ENCODE measurements at places on chromosomes 11 and 22.
A peak's percentile ranks its signal among the peaks of the same experiment; 100 is the strongest.

- no peak for DNase-seq
These were observed 625 bp downstream of the EIF3D start for GRCh38 chr22:36528341-36528740.

DNA sequence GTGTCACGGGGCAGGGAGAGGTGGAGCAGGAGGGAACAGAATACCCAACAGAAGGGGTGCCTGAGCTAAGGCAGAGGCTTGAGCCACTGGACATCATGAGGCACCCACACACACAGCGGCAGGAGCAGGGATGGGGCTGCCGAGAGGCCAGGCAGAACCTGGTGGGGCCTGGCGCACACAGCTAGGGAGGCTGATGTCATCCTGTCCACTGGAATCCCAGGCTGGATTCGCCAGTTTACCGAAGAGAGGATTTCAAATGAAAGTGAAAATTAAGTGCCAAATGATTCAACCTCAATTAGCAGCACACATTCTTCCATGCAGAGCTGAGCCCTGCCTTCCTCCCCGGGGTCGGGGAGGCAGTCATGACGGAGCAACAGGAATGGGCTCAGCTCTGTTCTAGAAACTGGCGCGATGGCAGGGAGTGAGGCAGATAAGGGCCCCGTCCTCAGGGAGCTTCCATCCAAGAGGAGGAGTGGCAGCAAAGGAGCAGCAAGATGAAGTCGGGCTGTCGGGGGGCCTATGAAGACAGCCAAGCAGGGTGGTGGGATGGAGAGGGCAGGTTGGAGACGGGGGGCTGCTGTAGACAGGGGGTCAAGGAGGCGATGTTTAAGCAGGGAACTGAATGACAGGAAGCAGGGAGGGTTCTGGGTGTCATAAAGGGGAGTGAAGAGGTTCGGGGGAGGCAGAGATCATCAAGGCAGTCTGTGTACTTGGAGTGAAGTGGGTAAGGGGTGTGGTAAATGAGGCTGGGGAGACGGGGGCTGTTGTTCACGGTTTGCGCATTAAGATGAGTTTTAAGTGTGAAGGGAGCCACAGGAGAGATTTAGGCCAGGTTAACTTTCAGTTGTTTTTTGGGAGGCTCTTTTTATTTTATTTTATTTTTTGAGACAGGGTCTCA is 6.4 kb downstream of the RAC2 start:
- DNase-seq, result no peak

- DNase-seq, result no peak
These were observed 64.3 kb upstream of the PPARA start for GRCh38 chr22:46085828-46086576.

DNA sequence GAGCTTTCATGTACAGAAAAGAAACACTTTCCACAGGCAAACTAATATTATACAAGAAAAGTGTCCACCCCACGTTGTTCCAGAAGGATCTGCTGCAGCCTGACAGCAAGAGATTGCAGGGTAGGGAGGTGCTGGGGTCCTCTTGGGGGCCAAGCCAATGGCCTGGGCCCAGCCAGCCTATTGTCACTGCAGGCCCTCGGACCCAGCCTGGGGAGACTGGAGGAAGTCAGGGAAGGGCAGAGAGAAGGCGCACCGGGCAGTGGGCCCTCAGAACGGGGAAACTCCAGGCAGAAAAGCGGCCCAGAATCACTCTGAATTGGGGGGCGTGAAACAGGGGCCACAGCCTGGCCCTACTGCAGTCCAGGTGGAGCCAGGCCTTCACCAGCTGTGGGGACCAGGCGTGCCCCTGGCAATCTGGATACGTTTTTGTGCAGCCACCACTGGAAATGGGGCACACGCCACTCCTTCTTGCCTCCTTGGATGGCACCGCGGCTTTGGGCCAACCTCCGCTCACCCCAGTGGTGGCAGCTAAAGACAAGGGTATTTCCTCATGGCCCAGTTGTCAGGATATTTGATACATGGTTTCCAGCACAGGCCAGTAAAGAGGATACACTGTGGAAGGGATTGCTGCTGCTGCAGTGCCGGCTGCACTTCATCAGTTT is 3.9 kb upstream of the NAP1L4 start:
- DNase-seq, result no peak

DNA sequence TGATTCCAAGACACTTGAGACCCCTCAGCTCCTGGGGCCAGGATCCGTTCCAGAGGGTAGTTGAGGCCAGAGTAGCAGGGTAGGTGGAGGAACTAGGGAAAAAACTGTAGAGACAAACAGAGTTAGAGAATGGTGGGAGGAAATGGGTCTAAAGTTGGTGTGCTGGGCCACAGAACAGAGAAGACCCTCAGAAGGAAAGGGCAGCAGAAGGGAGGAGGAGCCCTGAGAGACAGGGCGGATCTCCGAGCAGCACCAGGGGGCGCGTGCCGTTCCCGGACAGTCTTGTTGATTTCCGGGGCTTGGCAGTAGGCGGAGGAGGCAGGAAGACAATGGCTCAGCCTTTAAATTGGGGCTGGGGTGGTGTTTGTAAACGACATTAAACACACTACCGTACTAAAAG is 2.4 kb upstream of the CECR2 start:
- no peak for DNase-seq

DNA sequence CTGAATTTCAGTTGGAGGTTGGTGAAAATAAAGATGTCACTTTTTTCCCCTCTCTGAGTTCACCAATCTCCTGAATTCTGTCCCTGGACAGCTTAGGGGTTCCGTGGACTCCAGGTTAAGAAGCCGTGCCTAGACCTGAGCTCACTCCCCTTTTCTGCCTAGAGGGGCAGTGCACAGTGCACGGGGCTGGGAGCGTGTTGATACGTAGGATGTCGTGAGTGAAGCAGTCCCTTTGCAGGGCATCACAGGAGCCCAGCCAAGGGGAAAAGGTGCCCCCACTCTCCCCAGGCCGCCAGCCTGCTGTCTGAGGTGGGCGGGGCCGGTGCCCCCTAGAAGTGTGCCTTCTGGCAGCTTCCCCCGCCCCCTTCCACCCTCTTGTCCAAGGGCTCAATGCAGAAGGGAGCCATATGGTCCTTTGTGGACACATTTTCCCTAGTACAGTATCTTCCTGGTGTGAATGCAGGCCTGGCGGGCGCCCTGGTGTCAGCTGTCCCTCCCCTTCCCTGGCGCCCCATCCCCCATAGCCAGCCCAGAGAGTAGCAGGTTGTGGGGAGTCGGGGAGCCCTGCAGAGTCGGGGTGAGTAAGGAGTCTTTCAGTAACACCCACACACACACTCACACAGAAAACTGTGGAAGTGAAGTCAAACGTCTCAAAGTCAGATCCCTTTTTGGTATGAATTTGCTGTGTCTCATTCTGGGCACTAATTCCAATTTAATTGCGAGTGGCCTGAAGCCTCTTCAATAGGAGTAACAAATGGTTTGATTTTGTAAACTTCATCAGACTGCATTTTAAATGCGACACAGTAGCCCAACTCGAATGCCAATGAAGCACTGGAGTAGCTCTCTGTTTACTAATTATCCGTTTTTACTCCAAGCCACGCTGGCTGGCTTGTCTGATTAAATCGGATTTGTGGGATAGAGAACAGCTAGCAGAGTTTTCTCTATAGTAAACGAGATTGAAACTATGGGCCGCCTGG is 67.5 kb upstream of the NNMT start:
- no peak for DNase-seq

DNA sequence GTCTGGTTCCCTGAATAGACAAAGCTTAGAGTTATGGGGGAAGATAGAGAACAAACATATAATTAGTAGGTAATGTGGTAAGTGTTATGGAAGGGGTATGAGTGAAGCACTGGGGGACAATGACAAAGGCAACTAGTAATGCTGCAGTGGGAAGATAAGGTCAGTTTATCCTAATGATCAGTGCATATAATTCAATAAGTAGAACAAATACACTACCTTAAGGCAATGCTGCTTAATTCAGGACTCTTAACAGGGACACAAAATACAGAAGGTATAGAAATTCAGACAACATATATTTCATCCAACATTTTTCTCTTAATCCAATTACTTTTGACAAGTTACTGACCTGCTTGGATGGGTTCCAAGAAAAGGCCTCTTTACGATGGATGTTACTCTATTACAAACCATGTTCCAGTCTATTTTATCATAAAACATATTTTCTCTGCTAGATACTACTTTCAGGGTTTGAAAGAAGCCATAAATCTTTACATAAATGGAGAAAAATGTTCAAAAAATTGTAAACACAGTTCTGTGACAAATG is 1186.2 kb downstream of the LRRC4C start:
- no peak for DNase-seq

- peak; percentile 47 for DNase-seq
These were observed 10.4 kb downstream of the KIRREL3 start for GRCh38 chr11:126989942-126990715.

GRCh38 chr11:40149721-40150120 is 1309.7 kb downstream of the LRRC4C start:
- no peak for DNase-seq

DNA sequence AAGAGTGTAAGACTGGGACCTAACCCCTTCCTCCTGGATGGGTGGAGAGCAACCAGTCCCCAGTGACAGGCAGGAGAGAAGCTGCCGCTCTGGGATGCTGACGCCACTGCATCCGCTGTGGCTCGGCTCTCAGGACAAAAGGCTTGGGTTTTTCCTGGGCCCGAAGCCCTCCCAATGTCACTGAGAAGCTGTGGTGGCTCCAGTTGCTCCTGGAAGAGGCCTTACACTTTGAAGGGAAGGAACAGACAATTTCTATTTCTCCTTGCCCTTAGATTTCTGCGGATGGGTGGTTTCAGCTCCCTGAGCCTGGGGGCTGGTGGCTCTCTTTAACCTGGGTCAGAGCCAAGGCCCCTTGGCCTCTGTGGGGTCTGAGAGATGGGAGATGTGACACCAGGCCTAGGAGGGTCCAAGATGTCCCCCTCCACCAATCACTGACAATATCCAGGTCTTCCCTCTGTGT is 21.4 kb downstream of the TPBGL start:
- no peak for DNase-seq
